ENCODE measurements at places on chromosomes 2 and 18.

GRCh38 chr2:235230821-235231601 lies 262.8 kb upstream of the AGAP1 start:
- no peak for DNase-seq

DNA sequence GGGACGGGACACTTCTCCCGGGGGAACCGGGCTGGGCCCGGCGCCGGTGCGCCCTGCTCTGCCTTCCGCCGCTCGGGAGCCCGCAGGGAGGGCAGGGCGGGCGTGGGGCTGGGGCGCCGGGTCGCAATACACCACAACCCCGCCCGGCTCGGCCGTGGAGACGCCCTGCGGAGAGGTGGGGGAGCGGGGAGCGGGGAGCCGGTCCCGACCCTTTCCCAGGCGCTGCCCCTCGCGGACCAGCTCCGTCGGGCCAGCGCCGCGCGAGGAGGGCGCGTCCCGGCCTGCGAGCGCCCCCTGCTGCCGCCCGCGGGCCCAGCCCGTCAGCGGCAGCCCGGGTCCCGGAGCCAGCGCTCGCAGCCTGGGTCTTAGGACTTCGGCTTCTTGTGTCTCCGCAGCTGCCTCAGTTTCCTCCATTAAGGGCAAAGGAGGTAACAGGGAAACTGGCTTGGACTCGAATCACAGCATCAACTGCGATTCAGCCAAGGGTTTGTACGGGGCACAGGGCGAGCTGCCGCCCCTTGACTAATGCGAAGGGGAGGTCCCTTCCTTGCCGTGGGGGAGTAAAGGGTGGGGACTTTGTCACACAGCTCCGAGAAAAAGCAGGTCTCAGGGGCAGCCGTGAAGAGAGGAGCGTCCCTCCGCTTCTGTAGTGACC lies 635 bp upstream of the ADRA2B start:
- DNase-seq: peak; percentile 63

- DNase-seq: no peak
Measured at GRCh38 chr18:26869640-26870039, 4.1 kb upstream of the AQP4 start.

DNA sequence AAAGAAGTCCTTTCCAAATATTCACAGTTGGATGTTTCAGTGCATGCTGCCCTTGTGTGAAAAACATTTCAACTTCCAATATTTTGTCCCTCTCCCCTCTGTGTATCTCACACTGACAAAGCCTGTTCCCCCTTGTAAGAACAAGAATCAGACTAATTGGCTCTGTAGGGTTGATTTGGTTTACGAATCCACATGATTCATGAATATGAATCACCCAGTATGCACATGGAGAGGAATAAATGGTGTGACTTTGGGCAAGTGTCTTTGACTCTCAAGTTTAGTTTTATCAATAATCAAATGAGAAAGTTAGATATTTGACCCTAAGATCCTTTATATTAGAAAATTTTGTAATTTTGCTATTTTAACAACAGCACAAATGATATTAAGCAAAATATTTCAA lies 9.3 kb upstream of the CDH20 start:
- no peak for DNase-seq

GRCh38 chr2:108925286-108925685 lies 63.7 kb downstream of the EDAR start:
- DNase-seq: no peak

Measured in stimulated activated CD4-positive, alpha-beta T cell treated with anti-CD3 and anti-CD28 coated beads, TNF-alpha, amount 100 ng/mL, for 24 hours (primary cell).